T-helper 2 cell (primary cell): ENCODE measurements at places on chromosomes 7 and 10.
A peak's percentile ranks its signal among the peaks of the same experiment; 100 is the strongest.

DNA sequence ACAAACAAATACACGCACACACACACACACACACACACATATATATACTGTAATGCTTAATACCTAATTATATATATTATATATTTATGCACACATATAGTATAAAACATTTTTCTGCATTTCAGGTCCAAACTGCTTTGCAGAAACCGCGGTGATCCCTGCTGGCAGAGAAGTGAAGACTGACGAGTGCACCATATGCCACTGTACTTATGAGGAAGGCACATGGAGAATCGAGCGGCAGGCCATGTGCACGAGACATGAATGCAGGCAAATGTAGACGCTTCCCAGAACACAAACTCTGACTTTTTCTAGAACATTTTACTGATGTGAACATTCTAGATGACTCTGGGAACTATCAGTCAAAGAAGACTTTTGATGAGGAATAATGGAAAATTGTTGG is 138.5 kb downstream of the VWC2 start:
- DNase-seq: no peak

DNA sequence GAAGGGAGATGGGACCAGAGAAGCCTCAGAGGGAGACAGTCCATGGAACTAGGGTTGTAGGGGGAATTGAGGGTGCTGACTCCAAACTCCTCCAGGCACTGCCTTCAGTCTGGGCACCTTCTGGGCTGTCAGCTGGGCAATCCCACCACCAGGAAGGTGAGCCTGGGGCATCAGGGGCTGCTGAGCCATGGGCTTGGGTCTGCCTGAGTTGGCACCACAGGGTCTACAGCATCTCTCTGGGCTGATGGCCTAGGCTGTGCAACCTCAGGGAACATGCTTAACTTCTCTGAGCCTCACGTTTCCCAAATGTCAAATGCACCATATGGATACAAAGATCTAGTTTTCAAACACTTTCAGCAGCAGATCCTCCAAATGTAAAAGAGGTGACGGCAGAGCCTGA is 46.8 kb upstream of the PRLHR start:
- DNase-seq: no peak

GRCh38 chr10:113094114-113094486 is 144.1 kb downstream of the TCF7L2 start:
- peak; percentile 4 for DNase-seq

- no peak for DNase-seq
Observed at GRCh38 chr10:13658264-13658663, 71.5 kb downstream of the PRPF18 start.

- no peak for DNase-seq
Observed at GRCh38 chr7:136869991-136870865, 1.8 kb downstream of the CHRM2 start.

DNA sequence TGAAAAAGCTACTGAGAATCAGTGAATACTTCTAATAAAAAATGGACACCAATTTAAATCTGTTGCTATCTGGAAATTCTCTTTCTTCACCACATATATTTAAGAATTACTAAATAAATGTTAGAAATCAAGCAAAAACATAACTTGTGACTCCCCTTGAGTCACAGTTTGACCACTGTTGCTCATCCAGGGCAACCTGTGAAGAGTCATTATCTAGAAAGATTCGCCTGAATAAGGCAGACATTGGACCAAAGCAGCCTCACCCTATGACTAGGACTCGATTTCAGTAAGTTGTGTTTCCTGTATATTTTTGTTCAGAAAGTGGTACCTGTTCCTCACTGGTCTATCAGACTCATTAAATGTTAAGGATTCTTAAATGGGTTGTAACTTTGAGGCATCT is 572.4 kb downstream of the ATRNL1 start:
- DNase-seq: no peak

DNA sequence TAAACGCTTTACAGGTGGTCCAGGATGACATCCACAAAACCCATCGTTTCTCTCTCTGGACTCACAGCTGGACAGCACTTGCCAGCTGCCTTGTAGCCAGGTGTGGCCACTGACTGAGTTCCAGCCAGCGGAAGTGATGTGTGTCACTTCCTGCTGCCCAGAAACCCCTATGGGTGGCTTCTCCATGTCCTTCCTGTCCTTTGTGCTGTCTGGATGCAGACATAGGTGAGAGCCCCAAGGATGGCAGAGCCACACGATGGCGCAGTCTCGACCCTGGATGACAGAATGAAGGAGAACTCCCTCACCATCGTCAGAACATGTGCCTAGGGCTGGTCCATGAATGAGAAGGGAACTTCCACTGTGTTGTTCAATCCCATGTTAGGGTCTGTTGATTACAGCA is 22.1 kb downstream of the NMT2 start:
- DNase-seq: no peak

- no peak for DNase-seq
Observed at GRCh38 chr7:6589151-6589828, 531 bp upstream of the INTS15 start.

DNA sequence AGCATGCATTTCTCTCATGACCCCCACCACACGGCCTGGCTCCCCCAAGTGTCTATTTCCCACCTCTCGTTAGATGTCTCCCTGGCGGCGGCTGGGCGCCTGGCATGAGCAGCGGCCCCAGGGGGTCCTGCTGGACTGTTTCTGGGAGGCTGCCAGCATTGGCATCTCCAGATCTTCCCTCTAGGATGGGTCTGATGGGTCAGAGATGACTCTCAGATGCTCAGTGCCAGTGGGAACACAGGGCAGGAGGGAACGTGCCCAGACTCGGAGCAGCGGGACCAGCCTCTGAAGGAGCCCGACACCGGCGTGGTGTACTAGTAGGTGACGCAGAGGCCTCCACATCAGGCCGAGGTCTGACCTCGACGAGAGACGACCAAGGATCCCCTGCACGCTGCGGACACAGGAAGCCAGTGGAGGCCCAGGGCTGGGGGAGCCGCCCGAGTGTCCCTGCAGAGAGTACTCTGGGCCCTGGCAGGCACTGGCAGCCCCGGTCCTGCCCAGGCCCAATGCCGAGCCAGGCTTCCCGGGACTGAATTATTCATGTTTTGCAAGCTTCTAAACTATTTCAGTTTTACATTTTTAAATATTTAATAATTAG is 238.8 kb downstream of the ELFN1 start:
- no peak for DNase-seq

DNA sequence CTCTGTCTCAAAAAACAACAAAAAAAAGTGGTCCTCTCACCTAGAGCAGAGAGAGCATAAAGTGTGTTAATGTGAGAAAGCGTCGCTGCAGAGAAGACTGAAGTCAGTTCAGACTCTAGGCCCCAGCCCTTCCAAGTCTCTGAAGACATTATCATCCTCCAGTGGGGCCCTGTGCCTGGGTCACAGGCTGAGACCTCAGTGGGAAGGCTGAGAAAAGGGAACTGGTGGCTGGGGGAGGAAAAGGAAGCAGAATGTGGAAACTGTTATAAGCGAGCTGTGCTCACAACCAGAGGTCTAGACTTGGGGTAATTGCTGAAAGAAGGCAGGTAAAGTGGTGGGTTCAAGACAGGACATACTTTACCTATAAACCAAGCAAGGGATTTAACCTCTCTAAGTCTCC is 4.9 kb upstream of the RRP12 start:
- no peak for DNase-seq

DNA sequence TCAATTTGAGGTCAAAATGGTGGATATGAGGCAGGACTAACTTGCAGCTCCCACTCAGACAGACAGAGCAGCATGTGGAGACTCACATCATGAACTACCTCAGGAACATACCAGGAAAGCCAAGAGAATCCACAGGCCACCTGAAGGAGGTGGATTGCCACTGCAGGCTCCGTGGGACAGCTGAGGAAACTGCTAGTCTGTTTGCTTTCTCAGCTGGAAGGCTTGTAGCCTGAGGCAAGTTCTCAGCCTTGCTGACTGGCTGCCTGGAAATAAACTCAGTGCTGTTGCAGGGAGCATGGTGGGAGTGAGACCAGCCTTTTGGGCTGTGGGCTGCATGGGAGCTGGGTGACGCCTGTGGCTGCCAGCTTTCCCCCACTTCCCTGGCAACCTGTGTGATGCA is 202.9 kb downstream of the ZNF248 start:
- DNase-seq: no peak

DNA sequence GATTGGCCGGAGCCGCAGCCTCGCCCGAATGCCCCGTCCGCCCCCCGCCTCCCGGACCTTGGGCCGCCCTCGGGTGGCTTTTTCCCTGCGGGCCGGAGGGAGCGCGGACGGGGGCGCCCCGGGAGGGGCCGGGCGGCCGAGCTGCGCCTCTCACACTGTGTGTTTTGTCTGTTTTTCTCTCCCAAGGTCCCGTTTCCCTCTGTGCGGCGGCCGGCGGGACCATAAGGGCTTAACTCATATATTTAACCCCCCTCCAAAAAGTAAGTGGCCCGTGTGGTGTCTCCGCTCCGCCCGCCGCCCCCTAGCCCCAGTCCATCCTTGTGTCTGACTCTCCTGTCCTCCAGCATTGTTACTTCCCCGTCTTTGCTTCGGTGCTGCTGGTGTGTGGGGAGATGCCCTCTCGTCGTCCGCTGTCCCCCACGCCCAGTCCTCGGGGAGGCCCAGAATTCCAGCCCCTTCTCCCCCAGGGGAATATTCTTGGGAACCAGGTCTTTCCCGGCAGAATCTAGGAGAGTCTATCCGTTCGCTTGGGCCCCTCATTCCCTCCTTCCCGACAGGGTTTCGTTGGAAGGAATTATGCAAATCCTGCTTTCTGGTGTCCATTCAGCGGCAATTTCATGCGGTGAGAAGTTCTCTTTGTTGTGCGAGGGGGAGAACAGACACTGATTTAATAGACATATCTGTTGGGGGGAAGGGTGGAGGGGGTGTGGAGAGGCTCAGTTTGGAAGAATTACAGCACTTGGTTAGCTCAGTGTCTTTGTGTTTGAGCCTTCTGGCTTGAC is 1.3 kb downstream of the LCOR start:
- no peak for DNase-seq

GRCh38 chr7:92973974-92974373 is 137.6 kb upstream of the CDK6 start:
- no peak for DNase-seq

- no peak for DNase-seq
Observed at GRCh38 chr7:155000795-155001194, 2.1 kb downstream of the PAXIP1 start.

DNA sequence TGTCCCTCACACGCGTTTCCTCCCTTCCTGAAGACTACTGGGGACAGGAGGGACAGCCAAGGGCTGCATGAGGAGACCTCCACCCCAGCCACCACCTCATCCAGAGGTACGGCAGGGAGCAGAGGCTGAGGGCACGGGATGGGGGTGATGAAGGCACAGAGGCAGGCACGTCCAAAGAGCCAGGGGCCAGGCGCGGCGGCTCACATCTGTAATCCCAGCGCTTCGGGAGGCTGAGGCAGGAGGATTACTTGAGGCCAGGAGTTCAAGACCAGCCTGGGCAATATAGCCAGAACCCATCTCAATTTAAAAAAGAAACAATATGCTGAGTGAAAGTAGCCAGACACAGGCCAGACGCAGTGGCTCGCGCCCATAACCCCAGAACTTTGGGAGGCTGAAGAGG is 3.3 kb downstream of the MICALL2 start:
- no peak for DNase-seq

- no peak for DNase-seq
Observed at GRCh38 chr7:156823435-156823834, 69.5 kb downstream of the LMBR1 start.

- DNase-seq: no peak
Observed at GRCh38 chr7:54969208-54969967, 49.4 kb upstream of the EGFR start.

DNA sequence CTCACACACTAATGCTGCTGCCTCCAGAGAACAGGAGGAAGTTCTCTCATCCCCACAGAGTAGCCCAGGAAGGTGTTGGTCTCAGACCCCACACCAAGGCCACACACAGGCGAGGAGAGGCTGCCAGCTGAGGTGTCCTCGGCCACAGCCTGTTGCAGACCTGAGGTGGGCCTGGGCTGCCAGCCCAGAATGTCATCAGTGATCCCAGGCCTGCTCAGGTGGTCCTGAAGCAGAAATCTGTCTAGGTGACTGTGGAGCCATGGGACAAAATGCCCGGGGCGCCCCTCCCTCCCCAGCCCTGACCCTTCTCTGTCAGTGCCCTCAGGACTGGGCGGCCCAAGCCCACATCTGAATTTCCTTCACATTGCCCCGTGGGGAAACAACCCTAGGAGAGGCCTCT is 43.5 kb upstream of the LRRC4 start:
- DNase-seq: no peak

GRCh38 chr10:69910561-69910960 is 108.9 kb downstream of the COL13A1 start:
- DNase-seq: no peak

GRCh38 chr10:103715430-103715829 is 139.9 kb downstream of the SH3PXD2A start:
- no peak for DNase-seq

DNA sequence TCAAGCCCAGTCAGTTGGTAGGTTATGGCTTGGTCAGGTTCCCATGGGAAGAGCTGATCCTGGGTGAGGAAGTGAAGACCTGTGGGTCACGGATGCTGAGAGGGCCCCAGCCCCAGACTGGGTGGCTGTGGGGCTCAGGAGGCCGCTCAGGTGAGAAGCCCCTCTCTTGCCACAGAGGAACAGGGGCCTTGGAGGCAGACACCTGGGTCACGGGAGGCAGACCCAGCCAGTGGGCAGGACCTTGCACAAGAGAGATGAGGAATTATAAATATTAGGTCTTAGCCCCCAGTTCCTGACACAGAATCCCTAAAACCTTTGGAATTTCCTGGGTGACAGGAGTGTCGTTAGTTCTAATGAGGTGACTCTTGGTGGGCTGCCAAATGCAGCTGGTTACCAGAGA is 10.6 kb upstream of the CRHR2 start:
- no peak for DNase-seq

DNA sequence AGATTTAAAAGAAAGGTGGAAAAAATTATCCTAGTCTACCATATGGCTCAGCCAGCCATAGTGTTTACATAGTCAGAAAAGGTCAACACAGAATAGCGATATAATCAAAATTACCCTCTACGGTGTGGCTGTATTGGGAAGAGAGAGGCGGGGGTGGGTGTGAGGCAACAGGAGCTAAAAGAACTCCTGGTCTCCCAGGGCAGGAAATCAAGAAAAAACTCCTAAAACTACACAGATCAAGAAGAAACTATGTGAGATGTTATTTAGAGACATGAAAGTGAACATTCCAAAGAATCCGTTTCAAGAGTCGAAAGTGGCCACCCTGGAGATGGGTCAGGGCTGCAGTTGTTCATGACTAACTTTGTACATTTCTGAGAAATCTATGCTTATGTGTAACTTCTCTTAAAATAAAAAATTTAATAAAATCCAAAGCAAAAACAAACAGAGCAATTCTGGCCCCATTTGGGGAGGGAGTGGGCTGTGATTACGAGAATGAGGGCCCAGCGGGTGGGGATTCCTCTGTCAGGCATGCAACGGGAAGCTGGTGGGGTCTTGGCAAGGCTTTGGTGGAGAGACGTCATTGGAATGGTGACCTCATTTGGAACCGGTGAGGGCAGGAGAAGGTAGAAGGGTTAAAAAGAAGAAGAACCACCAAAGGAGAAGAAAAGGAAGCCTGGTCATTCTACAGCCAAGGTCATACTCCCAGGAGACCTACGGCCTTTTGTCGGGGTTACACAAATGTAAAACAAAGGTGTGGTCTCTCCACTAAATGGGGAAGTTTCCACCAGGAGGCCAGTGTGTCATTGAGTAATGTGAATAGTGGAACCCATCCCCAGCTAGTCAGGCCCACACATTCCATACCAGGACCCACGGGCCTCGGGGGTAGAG is 71.2 kb upstream of the DUSP5 start:
- DNase-seq: no peak
